ENCODE measurements at places on chromosomes 11 and 22.

DNA sequence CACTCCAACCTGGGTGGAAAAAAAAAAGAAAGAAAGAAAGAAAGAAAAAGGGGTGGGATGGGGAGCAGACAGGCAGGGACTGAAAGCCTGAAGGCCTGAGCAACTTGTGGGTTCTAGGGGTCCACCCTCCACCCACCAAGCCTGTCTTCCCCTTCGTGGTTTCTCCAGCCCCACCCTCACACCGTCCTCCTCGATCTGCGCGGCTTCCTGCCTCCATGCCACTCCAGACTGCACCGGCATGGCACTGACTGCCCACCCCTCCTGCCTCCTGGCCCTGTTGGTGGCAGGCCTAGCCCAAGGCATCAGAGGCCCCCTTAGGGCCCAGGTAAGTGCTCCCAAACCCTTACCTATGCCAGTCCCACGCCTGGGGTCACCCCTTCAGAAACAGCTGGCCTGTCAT is at the start of gene CTSW:
TSS of gene CTSW (plus strand) at position 221 of the 400 bp plus-strand sequence. CDS start at position 239, 18 bp downstream.
- H3K4me3 ChIP-seq: no peak within 1 kb of the TSS
- H3K27me3 ChIP-seq: no peaks in the 10 kb centered on the region

DNA sequence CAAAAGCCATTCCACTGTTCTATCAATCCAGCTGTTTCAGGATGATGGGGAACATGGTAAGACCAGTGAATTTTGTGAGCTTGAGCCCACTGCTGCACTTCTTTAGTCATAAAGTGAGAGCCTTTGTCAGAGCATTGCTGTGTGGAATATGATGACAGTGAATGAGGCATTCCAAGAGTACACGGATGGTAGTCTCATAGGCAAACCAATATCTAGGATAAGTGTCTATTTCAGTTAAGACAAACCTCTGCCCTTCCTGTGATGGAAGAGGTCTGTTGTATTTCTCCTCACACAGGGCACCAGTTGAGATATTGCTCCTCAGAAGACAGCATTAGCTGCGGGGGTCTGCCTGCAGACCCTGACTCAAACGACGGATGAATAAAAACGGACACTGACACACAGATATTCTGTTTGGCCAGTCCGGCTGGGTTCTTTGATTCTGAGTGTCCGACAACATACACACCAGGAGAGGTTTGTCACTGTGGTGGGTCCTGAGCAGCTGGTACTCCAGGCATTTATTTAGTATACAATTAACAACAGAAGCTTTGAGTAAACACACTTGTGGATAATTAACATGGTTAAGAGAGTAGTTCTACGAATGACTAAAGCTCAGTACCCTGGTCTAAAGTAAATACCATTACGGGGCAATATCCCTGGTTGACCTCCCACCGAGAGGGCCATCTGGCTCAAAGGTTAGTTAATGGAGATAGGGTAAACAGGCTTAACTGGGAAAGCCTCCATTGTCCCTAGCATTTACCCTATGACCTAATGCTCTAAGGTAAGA is 121.7 kb downstream of the ZNF280B start:
- H3K36me3 ChIP-seq: no peaks in the 10 kb centered on the region
- DNase-seq: no peak
- H3K4me3 ChIP-seq: no peak overlapping the region
- no peaks in the 10 kb centered on the region for H3K4me1 ChIP-seq
- H3K27ac ChIP-seq: no peak overlapping the region

DNA sequence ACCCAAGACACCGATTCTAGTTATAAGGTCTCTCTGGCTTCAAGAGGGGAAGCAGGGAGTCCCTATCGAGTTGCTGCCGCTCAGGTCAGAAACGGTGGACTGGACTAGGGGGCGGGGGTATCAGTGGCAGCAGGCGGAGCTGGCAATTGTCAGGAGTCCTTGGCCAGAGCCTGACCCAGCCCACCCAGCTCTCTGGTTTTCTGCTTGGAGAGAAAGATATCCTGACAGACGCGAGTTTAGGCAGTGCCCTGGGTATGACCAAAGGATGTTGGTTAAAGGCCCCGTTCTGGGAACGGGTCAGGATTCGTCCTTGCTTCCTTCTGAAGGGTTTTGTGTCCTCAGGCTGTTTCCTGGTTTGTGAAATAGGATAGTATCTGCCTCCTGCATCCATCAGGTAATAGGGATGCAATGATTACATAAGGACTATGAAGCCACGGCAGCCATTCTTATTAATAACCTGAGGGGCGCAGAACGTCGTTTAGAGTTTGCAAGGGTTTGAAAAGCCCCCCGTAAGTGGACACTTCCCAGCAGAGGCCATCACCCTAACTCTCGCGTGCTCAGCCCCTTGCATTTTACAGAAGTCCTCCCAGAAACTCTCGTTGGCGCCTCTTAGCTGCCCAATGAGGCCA is 700 bp upstream of the DEPDC5 start:
- peak; percentile 74 for DNase-seq
- H3K4me1 ChIP-seq: no peaks in the 10 kb centered on the region
- H3K27ac ChIP-seq: peak overlapping the region; percentile 94
- peak overlapping the region; percentile 64 for H3K4me3 ChIP-seq
- H3K36me3 ChIP-seq: no peaks in the 10 kb centered on the region

DNA sequence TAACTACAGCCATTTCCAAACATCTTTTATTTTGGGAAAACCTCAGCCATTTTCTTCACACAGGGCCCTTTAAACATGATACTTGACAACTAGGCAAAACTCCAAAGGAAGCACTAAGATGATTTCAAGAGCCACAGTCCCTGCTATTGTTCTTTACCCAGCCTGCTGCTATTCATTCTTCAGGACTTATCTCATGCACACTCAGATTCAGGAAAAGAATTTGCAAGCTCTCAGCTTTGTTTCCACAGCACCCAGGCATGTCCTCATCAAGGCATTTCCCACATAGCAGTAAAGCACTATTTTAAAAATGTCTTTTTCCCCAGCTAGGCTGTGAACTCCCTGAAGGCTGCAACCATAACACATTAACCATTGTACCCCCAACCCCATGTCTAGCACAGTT is 609.3 kb upstream of the CCDC90B start:
- no peaks in the 10 kb centered on the region for H3K36me3 ChIP-seq
- H3K27ac ChIP-seq: no peak overlapping the region
- no peaks in the 10 kb centered on the region for H3K27me3 ChIP-seq
- H3K4me1 ChIP-seq: no peaks in the 10 kb centered on the region
